Activated CD4-positive, alpha-beta memory T cell treated with anti-CD3 and anti-CD28 coated beads, Interleukin-2, amount 10 ng/mL, durations not matched to agents 7 days and 5 days (primary cell): ENCODE measurements at places on chromosomes 2 and 18. TPM values are rescaled to one million over a fixed set of nuclear protein-coding genes. Genes with fewer than 3 reads are reported as not detected.

The LPIN1 gene
- total RNA-seq = 57.8 TPM

The TNP1 gene
- total RNA-seq = not detected

The FAM237A gene
- not detected for total RNA-seq

The TGIF1 gene
- 23.3 TPM for total RNA-seq

The CYTIP gene
- 389 TPM for total RNA-seq

The SLC9A4 gene
- total RNA-seq = 0.10 TPM

The ELOA2 gene
- total RNA-seq = not detected

The SH2D6 gene
- total RNA-seq = 1.5 TPM

GRCh38 chr2:18467749-18468360, 92.6 kb downstream of the RDH14 start:
- no peak overlapping the region for H3K4me3 ChIP-seq
- no peak for DNase-seq
- H3K27ac ChIP-seq = no peak overlapping the region
- H3K4me1 ChIP-seq = no peaks in the 10 kb centered on the region
- no peaks in the 10 kb centered on the region for H3K27me3 ChIP-seq

DNA sequence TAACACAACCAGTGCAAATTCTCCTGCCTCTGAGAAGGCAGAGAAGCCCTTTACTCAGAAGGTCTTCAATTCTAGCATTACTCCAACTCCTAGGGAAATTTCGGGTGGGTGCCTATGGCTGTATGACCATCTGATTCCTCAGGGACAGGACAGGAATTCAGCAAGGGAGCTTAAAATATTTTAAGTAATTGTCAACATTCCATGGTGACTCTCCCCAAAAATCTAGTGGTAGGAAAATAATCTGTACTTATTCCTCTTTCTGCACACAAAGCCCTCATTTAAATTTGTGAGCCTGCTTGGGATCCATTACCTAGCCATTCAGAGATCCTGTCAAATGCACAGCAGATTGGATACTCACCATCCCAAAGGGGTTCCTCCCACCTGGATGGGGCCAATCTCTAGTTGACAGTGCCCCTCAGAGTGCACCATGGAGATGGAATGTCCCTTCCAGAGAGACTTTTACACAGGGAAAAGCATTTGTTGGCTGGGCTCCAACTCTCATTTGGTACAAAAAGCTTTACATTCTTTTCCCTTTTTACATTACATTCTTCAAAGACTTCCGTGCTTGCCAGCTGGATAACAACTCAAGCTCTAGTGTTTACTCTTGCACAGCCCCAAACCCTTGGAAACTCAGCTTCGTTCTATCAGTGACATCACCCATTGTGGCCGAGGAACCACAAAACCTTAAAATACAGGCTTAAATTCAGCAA, 3.1 kb upstream of the TMEM150A start:
- H3K4me3 ChIP-seq = no peak overlapping the region
- peaks cover 31% of the 10 kb centered on the region for H3K4me1 ChIP-seq
- H3K27ac ChIP-seq = no peak overlapping the region

DNA sequence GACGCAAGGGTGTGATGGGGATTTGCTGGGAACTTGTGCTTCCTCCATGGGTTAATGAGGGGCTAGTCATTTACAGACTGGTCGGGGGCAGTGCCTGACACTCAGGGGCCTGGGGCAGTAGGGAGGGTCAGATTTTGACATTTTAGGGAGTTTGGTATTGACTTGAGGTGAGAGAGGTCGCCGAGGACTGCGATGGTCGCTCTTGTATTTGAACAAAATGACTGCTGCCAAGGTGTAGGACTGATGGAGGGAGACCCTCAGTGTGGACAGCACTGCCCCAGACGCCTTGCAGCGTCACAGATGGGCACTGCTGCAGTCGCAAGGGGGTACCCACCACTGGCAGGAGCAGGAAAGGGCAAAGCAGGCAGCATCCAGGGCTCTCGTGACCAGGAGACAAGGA, 182.9 kb downstream of the RTP5 start:
- no peak overlapping the region for H3K27ac ChIP-seq
- no peak for DNase-seq
- no peaks in the 10 kb centered on the region for H3K4me1 ChIP-seq
- peaks cover 41% of the 10 kb centered on the region for H3K27me3 ChIP-seq
- H3K4me3 ChIP-seq = no peak overlapping the region
- peaks cover 3% of the 10 kb centered on the region for H3K36me3 ChIP-seq

- H3K4me3 ChIP-seq = no peak overlapping the region
- H3K27me3 ChIP-seq = no peaks in the 10 kb centered on the region
- H3K4me1 ChIP-seq = no peaks in the 10 kb centered on the region
- H3K36me3 ChIP-seq = no peaks in the 10 kb centered on the region
- DNase-seq = no peak
Measured at GRCh38 chr18:22423878-22424564, 6.3 kb upstream of the CTAGE1 start.

GRCh38 chr2:23314687-23315086, 70.3 kb upstream of the KLHL29 start:
- no peaks in the 10 kb centered on the region for H3K36me3 ChIP-seq
- no peak for DNase-seq
- peaks cover 8% of the 10 kb centered on the region for H3K27me3 ChIP-seq
- no peak overlapping the region for H3K27ac ChIP-seq
- no peaks in the 10 kb centered on the region for H3K4me1 ChIP-seq

DNA sequence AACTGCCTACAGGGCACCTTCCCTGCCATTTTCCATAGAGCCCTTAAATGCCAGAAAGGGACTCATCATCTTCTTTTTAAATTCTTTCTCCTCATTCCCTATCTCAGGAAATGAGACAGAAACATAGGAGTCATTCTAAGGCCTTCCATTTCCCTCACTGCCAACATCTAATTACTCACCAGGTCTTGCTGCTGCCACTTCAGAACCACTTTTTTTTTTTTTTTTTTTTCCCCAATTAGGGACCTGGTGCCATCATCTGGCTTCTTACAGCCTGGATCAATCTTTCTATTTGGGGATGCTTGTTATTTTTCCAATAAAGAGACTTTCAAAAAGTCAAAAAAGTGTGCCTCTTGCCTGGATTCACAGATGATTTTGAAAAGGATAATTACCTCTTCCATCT, 373.4 kb downstream of the LPIN1 start:
- no peak for DNase-seq
- H3K4me3 ChIP-seq = no peak overlapping the region
- H3K4me1 ChIP-seq = no peaks in the 10 kb centered on the region
- H3K27me3 ChIP-seq = no peaks in the 10 kb centered on the region

DNA sequence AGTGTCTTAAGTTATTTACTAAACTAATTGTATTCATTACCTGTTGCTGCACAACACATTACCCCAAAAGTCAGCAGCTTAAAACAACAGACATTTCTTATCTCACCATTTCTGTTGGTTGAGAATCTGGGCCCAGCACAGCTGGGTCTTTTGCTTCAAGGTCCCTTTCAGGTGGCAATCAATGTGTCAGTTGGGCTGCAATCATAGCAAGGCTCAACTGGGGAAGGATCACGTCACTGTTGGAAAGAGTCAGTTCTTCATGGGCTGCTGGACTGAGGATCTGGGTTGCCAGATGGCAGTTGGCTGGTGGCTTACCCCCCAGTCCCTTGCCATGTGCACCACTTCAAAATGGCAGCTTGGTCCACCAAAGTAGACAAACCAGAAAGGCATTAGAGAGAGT, 261.2 kb downstream of the SUCLG1 start:
- H3K36me3 ChIP-seq = no peaks in the 10 kb centered on the region
- no peak overlapping the region for H3K4me3 ChIP-seq
- DNase-seq = no peak
- no peak overlapping the region for H3K27ac ChIP-seq

GRCh38 chr2:237967463-237967951, 693 bp downstream of the UBE2F start:
- peaks cover 28% of the 10 kb centered on the region for H3K36me3 ChIP-seq
- peaks cover 2% of the 10 kb centered on the region for H3K27me3 ChIP-seq
- H3K4me3 ChIP-seq = peak overlapping the region; percentile 76
- DNase-seq = peak; percentile 21
- peaks cover 39% of the 10 kb centered on the region for H3K4me1 ChIP-seq

GRCh38 chr18:21483051-21483450, 117.5 kb downstream of the ESCO1 start:
- H3K4me1 ChIP-seq = peaks cover 4% of the 10 kb centered on the region
- no peak overlapping the region for H3K4me3 ChIP-seq
- no peak for DNase-seq
- peaks cover 15% of the 10 kb centered on the region for H3K27me3 ChIP-seq
- no peak overlapping the region for H3K27ac ChIP-seq
- H3K36me3 ChIP-seq = no peaks in the 10 kb centered on the region

DNA sequence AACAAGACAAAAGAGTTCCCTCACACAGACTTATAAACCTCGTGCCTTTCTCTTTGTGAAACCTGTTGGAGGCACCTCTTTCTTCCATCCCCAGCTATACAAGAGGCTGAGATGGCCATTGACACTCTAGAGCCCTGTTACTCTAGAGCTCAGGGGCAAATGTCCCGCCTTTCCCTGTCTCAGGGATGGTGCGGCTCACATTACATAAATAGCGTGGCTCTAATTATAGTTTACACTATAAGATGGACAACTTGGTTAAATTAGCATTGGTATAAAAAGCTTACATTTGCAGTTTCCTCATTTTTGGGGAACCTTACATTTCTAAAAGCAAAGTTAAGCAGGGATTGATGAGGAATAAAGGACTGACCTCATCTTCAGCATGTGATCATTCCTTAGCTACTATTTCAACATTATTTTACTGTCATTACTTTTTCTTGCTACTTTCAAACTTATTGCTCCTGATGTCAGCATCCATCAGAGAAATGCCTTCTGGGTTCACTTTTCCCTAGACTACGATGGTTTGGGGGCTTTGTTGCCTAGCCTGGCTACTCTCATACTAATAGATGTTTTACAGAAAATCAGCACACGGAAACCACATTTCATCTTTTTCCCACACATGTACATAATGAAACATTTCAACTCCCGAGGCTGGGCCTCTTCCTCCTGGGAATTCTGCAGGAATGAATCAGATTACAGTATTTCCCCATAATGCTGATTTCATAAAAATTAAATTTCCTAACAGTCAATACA, 40.4 kb downstream of the FTCDNL1 start:
- no peaks in the 10 kb centered on the region for H3K4me1 ChIP-seq
- H3K27ac ChIP-seq = no peak overlapping the region
- no peak overlapping the region for H3K4me3 ChIP-seq
- H3K27me3 ChIP-seq = no peaks in the 10 kb centered on the region
- DNase-seq = no peak
- no peaks in the 10 kb centered on the region for H3K36me3 ChIP-seq

- no peak overlapping the region for H3K4me3 ChIP-seq
- H3K27ac ChIP-seq = no peak overlapping the region
- H3K27me3 ChIP-seq = no peaks in the 10 kb centered on the region
Measured at GRCh38 chr18:67135981-67136380, 380.5 kb downstream of the DSEL start.
